ENCODE measurements at places on chromosomes 16 and 17.

DNA sequence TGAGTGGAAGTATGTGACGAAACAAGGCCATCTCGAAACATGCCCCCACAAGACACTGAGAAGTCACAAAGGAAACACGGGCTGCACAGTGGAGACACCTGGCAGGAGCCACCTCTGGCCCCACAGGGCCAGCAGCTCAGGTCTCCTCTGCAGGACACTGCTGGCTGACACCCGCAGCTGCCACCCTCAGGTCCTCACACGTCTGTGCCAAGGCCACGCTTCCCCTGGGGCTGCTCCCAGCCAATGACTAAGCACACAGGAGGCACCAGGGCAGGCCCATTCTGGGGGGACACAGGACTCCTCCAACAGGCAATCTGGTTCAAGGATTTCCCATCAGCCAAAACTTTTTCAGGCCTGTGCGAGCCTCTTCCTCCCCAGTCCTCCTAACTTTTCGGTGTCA, 36.4 kb downstream of the MBTPS1 start:
- DNase-seq, result no peak

- no peak for DNase-seq
Observed at GRCh38 chr17:2239882-2240430, 63.6 kb downstream of the SMG6 start.

- no peak for DNase-seq
Observed at GRCh38 chr17:75342996-75343395, 53.8 kb upstream of the SLC25A19 start.

DNA sequence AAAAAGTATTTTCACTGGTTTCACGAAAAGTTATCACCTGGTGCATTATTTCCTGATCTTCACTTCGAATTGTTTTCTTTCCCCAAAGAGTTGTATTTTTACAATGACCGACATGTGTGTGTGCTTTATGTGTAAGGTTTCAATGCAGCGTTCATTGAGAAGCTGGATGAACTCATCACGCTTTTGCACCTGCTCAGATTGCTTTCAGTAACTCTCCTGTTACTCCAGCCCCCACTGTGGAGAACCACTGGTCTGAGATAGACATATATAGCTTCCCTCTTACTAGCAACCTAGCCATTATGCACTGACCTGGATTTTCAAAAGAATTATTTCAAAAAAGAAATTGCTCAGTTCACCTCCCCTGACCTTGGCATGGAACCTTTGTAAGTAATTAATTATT, 178.3 kb upstream of the CHMP6 start:
- no peak for DNase-seq

GRCh38 chr17:10731408-10731879, 1.6 kb upstream of the TMEM220 start:
- no peak for DNase-seq

DNA sequence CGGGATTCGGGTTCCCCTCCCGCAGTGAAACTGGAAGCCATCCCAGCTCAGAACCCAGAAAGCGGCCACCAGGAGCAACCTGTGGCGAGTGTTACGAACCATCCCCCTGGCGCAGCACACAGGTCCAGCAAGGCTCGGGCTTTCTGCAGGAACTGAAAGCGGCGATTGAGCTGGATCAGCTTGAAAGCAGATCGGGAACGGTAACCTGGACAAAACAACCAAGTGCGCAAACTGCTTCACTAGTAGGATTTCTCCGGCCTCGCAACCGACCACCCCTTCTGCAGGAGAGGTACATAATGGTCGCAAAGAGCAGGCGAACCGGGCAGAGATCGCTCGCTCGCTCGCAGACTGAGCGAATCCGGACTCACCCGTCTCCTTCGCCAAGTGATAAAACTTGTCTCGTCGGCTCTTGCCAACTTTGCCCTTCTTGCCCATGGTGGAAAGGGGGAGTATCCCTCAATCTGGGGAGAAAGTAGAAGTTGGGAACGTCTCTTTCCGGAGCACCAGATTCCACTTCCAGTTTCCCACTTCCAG, 696 bp upstream of the PSMC5 start:
- DNase-seq, result no peak

DNA sequence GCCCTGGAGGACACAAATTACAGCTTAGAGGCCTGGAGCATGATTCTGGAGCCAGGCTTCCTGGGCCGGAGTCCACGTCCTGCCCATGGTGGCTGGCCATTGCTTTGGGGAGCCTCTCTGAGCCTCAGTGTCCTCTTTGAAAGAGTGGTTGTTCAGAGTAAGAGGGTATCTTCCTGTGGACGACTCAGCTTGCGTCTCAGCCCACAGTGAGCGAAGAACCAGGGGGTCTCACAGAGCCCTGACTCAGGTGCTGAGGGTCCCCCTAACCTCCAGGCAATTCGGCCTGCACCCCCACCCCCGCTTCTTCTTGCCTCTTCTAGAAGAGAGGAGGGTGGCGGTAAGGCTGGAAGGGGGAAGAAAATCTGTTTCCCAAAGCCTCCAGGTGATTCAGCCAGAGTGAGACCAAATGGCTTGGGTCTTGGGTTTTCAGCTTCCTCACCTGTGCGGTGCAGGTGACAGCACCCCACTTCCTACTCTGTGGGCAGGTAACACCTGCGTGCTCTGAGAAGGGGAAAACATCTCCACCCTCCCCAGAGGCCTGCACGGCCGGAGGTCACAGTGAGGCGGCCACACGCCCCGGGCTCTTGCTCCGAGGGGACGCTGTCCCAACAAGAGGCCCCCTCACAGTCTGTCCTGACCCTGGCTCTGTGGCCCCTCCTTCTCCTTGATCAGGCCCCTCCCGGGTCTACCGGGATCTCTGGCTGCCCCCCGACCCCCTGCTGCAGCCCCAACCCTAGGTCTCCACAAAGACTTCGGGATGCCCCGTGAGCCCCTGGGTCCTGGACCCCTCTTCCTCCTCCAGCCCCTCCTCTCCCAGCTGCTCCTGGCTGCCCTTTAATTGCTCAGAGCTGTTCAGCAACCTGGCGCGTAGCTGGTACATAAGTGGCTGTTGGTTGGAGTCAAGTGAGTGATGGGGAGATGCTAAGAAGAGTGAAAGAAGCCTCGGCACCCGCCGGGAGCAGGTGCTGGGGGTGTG, 119.2 kb downstream of the METRNL start:
- no peak for DNase-seq

GRCh38 chr17:57940231-57940630, 15.0 kb downstream of the CUEDC1 start:
- no peak for DNase-seq

DNA sequence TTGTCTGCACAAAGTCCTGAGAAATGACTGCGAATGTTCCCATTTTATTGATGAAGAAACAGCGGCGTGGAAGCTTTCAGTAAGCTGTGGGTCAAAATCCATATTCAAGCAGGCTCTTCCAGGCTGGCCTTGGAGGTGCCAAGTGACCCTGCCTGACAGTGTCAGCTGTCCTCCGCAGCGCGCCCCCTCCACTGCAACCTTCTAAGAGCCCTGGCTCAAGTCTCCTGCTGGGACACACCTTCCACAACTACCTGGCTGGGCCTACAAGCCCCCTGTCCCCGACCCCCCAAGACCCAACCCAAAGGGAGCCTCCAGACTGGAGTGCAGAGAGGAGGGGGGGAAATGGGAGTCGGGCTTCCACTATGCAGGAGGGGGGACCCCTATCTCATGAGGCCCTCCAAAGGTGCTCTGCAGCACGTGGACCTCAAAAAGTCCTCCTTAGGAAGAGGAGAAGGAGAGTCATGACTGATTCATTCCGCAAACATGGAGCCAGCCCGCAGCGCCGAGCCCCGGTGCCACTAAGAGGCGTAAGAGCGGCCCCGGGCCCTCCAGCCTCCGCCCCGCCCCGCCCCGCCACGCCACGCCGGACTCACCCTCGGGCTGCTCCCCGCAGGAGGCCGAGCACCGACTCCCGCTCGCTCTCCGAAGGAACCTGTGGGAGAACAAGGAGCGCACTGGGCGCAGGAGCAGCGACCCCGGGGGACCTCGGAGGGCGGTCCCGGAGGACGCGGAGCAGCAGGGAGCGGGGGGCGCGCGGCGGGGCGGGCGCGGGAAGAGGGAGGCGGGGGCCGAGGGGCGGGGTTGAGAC, 574 bp downstream of the MPP3 start:
- DNase-seq, result peak; percentile 57

All from head of caudate nucleus (tissue), 42 donors.